ENCODE measurements at places on chromosomes 1 and 21. TPM values are rescaled to one million over a fixed set of nuclear protein-coding genes. Genes with fewer than 3 reads are reported as not detected.

CLEC20A gene
- not detected for total RNA-seq

TSPEAR gene
- 0.58 TPM for total RNA-seq

MYOG gene
- total RNA-seq = not detected

PLA2G5 gene
- total RNA-seq = not detected

CFAP141 gene
- not detected for total RNA-seq

MPZ gene
- 6.1 TPM for total RNA-seq

RAD54L gene
- 50.3 TPM for total RNA-seq

DISC1 gene
- total RNA-seq = 3.5 TPM

SRM gene
- total RNA-seq = 208 TPM

PHC2 gene
- total RNA-seq = 5.6 TPM

S100A7 gene
- total RNA-seq = not detected

SELENBP1 gene
- total RNA-seq = 20.0 TPM

IFNGR2 gene
- 36.0 TPM for total RNA-seq

COL24A1 gene
- total RNA-seq = 0.77 TPM

SCNM1 gene
- total RNA-seq = 44.5 TPM

KRTAP19-7 gene
- total RNA-seq = not detected

KCNJ10 gene
- 2.2 TPM for total RNA-seq

EXTL1 gene
- 1.2 TPM for total RNA-seq

PLEKHA6 gene
- total RNA-seq = 17.0 TPM

RPS6KA1 gene
- total RNA-seq = 55.0 TPM

CRYAA gene
- total RNA-seq = not detected

INKA2 gene
- total RNA-seq = 10.9 TPM

PITHD1 gene
- total RNA-seq = 68.8 TPM

PLA2G2C gene
- total RNA-seq = not detected

LRRIQ3 gene
- 0.65 TPM for total RNA-seq

PFKFB2 gene
- total RNA-seq = 17.8 TPM

AMY1C gene
- total RNA-seq = not detected

IGSF8 gene
- total RNA-seq = 69.6 TPM

IRF6 gene
- total RNA-seq = 13.3 TPM

RAB25 gene
- 34.8 TPM for total RNA-seq

RNU1-3 gene
- total RNA-seq = 1,303 TPM

CYP4A11 gene
- not detected for total RNA-seq

FCRL5 gene
- total RNA-seq = 1.0 TPM

VANGL2 gene
- 62.5 TPM for total RNA-seq

CHI3L1 gene
- total RNA-seq = not detected

F3 gene
- total RNA-seq = 8.6 TPM

COL11A1 gene
- total RNA-seq = 28.3 TPM

FCGR1A gene
- total RNA-seq = not detected

KRTAP7-1 gene
- not detected for total RNA-seq

MAP1LC3C gene
- 1.7 TPM for total RNA-seq

KRTAP19-3 gene
- not detected for total RNA-seq

CLCA1 gene
- total RNA-seq = not detected

LYPD8 gene
- total RNA-seq = not detected

RHOU gene
- total RNA-seq = 3.5 TPM

CYP4A22 gene
- total RNA-seq = not detected

HAO2 gene
- total RNA-seq = not detected

TSPAN2 gene
- 13.0 TPM for total RNA-seq

OR2AK2 gene
- total RNA-seq = not detected

SCP2 gene
- total RNA-seq = 53.0 TPM

NES gene
- 138 TPM for total RNA-seq

Measured in H1 (cell line).